ENCODE measurements at places on chromosomes 7 and 10. TPM values are rescaled to one million over a fixed set of nuclear protein-coding genes. Genes with fewer than 3 reads are reported as not detected.

ERVW-1 gene
- not detected for total RNA-seq

MRLN gene
- not detected for total RNA-seq

INMT gene
- 1.7 TPM for total RNA-seq

SPDYE2B gene
- total RNA-seq = not detected

KAZALD1 gene
- total RNA-seq = 8.1 TPM

CUZD1 gene
- total RNA-seq = 0.56 TPM

CD36 gene
- 0.54 TPM for total RNA-seq

DNA sequence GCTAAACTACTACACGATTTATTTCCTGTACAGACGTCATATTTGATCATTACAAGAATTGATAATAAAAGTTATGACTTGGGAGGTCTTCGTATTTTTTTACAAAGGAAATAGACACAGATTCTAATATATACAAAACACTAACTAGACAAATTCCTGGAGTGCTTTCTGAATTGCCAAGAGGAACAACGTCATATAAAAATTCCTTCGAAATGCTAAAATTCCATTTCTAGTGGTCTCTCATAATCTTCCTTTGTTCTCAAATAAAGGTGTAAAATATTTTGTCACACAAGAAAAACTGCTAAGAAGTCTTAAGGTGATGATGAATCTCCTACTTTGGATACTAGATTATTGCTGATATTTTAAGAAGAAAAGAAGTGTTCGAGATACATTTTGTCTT lies 85.4 kb downstream of the CDK6 start:
- H3K27ac ChIP-seq = no peak overlapping the region
- peak; percentile 66 for DNase-seq
- no peak overlapping the region for H3K4me3 ChIP-seq
- H3K36me3 ChIP-seq = peaks cover 3% of the 10 kb centered on the region

- no peaks in the 10 kb centered on the region for H3K27me3 ChIP-seq
- no peaks in the 10 kb centered on the region for H3K36me3 ChIP-seq
- DNase-seq = no peak
- H3K27ac ChIP-seq = no peak overlapping the region
- peaks cover 6% of the 10 kb centered on the region for H3K4me1 ChIP-seq
These were observed 2.7 kb downstream of the CCSER2 start for GRCh38 chr10:84331091-84331490.

GRCh38 chr10:48604991-48605508 lies at the start of gene ARHGAP22:
Gene ARHGAP22 (minus strand): TSS chr10:48605073. CDS start chr10:48604796, 277 bp downstream.
- H3K4me3 ChIP-seq = peak within 1 kb of the TSS; percentile 86
- peak; percentile 29 for DNase-seq
- H3K36me3 ChIP-seq = no peaks in the 10 kb centered on the region
- peaks cover 44% of the 10 kb centered on the region for H3K4me1 ChIP-seq
- no peaks in the 10 kb centered on the region for H3K27me3 ChIP-seq

DNA sequence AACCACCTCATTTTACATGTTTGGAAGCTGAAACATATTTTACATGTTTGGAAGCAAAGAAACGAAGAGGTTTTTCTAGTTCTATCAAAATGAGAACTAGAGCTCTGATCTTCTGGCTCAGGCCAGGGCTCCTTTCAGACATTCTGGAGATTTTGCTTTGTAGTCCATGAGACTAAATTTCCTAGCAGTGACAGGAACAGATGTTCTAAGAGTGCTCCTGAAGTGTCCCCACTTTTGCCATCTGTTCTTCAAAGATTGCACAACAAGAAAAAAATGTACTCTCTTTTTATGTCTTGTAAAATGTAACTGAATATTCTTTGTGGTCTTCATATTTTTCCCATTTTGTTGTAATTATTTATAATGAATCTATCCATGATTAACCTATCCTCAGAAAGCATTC lies 196.4 kb upstream of the PCLO start:
- no peak overlapping the region for H3K27ac ChIP-seq
- no peaks in the 10 kb centered on the region for H3K36me3 ChIP-seq
- H3K4me1 ChIP-seq = no peaks in the 10 kb centered on the region
- DNase-seq = no peak
- H3K27me3 ChIP-seq = no peaks in the 10 kb centered on the region

- no peaks in the 10 kb centered on the region for H3K27me3 ChIP-seq
- H3K4me3 ChIP-seq = no peak overlapping the region
- no peaks in the 10 kb centered on the region for H3K36me3 ChIP-seq
- DNase-seq = no peak
- H3K4me1 ChIP-seq = no peaks in the 10 kb centered on the region
These were observed 106.3 kb downstream of the INPP5A start for GRCh38 chr10:132643709-132644526.

DNA sequence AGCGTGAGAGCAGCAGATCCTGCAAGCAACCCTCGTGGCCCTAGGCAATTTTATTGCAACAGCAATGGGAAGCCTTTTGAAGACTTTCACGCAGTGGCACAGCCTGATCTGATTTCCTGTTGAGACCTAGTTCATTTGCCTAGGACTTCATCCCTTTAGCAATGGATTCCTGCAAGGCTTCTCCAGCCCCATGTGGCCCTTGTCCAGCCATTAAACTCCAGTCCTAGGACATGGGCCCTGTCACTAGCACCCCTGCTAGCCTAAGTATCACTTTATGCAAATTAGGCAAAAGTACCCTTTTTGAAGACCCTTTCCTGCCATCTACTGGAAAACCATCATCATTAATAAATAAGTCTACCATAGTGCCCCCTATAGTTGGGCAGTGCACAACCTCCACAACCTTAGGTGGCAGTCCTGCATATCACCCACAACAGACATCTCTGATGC lies 379.4 kb downstream of the GALNT17 start:
- H3K4me1 ChIP-seq = no peaks in the 10 kb centered on the region
- H3K27ac ChIP-seq = no peak overlapping the region
- no peak overlapping the region for H3K4me3 ChIP-seq
- no peaks in the 10 kb centered on the region for H3K27me3 ChIP-seq

- H3K36me3 ChIP-seq = no peaks in the 10 kb centered on the region
- no peaks in the 10 kb centered on the region for H3K27me3 ChIP-seq
- no peak for DNase-seq
These were observed 294.9 kb downstream of the FGFR2 start for GRCh38 chr10:121303287-121303890.

DNA sequence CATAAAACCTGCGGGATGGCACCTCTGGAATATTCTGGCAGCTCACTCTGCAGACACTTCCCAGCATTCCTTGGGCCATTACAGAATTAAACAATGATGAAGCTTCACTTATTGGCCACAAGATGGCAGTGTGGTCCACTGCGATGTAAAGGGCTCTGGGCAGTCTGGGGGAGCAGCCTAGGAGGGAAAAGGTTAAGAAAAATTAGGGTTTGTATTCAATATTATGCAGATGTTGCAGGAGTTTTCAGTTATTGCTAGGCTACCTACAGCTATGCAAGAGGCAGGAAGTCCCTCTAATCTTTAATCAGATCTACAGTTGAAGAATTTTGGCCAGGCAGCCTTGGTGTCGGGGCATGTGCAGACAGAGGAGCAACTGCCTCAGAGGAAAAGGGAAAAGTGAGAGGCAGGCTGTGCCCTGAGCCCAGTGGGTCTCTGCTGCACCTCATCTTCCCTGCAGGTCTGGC lies 233.2 kb upstream of the PRSS1 start:
- H3K4me1 ChIP-seq = no peaks in the 10 kb centered on the region
- H3K27ac ChIP-seq = no peak overlapping the region
- H3K27me3 ChIP-seq = peaks cover 4% of the 10 kb centered on the region
- H3K4me3 ChIP-seq = no peak overlapping the region
- DNase-seq = peak; percentile 72

DNA sequence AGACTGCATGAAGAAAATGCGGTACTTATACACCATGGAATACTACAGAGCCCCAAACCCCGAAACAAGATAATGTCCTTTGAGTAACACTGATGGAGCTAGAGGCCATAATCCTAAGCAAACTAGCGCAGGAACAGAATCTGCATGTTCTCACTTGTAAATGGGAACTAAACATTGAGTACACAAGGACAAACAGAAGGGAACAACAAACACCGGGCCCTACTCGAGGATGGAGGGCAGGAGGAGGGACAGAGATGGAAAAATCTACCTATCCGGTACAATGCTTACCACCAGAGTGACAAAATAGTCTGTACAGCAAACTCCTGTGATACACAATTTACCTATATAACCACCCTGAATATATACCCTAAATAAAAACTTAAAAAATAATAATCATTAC lies 507.9 kb downstream of the IPMK start:
- no peaks in the 10 kb centered on the region for H3K4me1 ChIP-seq
- H3K36me3 ChIP-seq = no peaks in the 10 kb centered on the region
- no peak for DNase-seq
- H3K27ac ChIP-seq = no peak overlapping the region

- no peaks in the 10 kb centered on the region for H3K36me3 ChIP-seq
- DNase-seq = no peak
- H3K27me3 ChIP-seq = peaks cover 2% of the 10 kb centered on the region
- H3K4me3 ChIP-seq = no peak overlapping the region
- no peak overlapping the region for H3K27ac ChIP-seq
These were observed 177.7 kb downstream of the SKIDA1 start for GRCh38 chr10:21347785-21348170.

- H3K27me3 ChIP-seq = peaks cover 8% of the 10 kb centered on the region
- H3K27ac ChIP-seq = no peak overlapping the region
- H3K36me3 ChIP-seq = no peaks in the 10 kb centered on the region
- H3K4me1 ChIP-seq = no peaks in the 10 kb centered on the region
- no peak overlapping the region for H3K4me3 ChIP-seq
These were observed 61.9 kb upstream of the WAC start for GRCh38 chr10:28470873-28471651.

- H3K36me3 ChIP-seq = no peaks in the 10 kb centered on the region
- no peak for DNase-seq
- H3K4me3 ChIP-seq = no peak overlapping the region
- H3K4me1 ChIP-seq = no peaks in the 10 kb centered on the region
- no peak overlapping the region for H3K27ac ChIP-seq
These were observed 170.7 kb downstream of the HERPUD2 start for GRCh38 chr7:35524112-35524804.

DNA sequence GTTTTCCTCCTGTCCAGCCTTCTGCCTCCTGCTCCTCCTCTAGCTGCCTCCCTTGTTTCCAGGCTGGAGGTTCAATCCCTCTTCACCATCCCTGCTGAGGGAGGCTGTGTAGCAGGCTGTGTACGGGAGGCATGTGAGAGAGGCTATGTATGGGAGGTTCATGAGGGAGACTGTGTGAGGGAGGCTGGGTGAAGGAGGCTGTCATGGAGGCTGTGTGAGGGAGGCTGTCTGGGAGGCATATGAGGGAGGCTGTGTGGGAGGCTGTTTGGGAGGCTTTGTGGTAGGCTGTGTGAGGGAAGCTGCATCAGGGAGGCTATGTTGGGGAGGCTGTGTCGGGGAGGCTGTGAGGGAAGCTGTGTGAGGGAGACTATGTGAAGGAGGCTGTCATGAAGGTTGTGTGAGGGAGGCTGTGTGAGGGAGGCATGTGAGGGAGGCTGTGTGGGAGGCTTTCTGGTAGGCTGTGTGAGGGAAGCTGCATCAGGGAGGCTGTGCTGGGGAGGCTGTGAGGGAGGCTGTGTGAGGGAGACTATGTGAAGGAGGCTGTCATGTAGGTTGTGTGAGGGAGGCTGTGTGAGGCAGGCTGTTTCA lies 123.7 kb upstream of the RNF32 start:
- DNase-seq = no peak
- H3K27ac ChIP-seq = no peak overlapping the region
- H3K36me3 ChIP-seq = no peaks in the 10 kb centered on the region
- no peaks in the 10 kb centered on the region for H3K27me3 ChIP-seq
- no peaks in the 10 kb centered on the region for H3K4me1 ChIP-seq

DNA sequence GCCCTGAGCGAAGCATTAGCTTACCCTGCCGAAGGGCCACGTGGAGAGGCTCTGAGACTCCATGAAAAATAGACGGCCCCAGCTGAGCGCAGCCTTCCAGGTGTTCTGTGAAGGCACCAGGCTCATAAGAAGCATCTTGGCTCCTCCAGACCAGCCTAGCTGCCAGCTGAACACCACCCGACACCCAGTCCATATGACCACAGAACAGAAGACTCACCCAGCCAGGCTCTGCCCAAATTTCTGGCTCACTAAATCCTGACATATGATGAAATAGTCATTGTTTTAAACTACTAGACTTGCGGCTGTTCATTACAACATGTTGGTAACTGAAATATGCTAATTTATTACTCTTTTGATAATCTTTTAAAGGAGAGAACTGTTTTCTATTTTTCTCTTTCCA lies 99.5 kb upstream of the ABI1 start:
- H3K4me1 ChIP-seq = peaks cover 2% of the 10 kb centered on the region
- no peaks in the 10 kb centered on the region for H3K27me3 ChIP-seq
- no peak for DNase-seq
- no peak overlapping the region for H3K4me3 ChIP-seq

DNA sequence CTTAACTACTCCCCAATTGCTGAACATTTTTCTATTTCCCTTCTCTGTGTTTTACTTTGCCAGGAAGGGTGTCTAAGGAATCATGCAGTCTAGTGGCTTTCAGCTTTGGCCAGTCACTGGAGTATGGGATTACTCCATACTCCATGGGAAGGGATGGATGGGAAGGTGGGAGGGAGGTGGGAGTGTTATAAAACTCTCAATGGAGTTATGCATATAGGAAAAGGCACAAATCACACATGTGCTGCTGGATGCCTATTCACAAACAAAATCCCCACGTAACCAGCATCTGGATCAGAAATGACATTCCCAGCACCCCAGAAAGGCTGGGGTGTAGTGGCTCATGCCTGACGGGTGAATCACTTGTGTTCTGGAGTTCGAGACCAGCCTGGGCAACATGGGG lies 125.3 kb downstream of the ATXN7L1 start:
- H3K36me3 ChIP-seq = peaks cover 4% of the 10 kb centered on the region
- no peak for DNase-seq
- H3K4me1 ChIP-seq = no peaks in the 10 kb centered on the region
- H3K27ac ChIP-seq = no peak overlapping the region
- H3K4me3 ChIP-seq = no peak overlapping the region

GRCh38 chr10:118002581-118002980 lies 44.2 kb downstream of the RAB11FIP2 start:
- peak; percentile 59 for DNase-seq
- H3K27ac ChIP-seq = no peak overlapping the region
- H3K4me1 ChIP-seq = no peaks in the 10 kb centered on the region
- no peaks in the 10 kb centered on the region for H3K27me3 ChIP-seq
- H3K4me3 ChIP-seq = no peak overlapping the region

- peaks cover 9% of the 10 kb centered on the region for H3K36me3 ChIP-seq
- no peaks in the 10 kb centered on the region for H3K27me3 ChIP-seq
- peak within 1 kb of the TSS; percentile 93 for H3K4me3 ChIP-seq
- H3K4me1 ChIP-seq = peaks cover 16% of the 10 kb centered on the region
- peak; percentile 100 for DNase-seq
These were observed at the start of gene HOXA5 for GRCh38 chr7:27143023-27143949. Gene HOXA5 (minus strand): TSS chr7:27143681. CDS start chr7:27143607, 74 bp downstream.

DNA sequence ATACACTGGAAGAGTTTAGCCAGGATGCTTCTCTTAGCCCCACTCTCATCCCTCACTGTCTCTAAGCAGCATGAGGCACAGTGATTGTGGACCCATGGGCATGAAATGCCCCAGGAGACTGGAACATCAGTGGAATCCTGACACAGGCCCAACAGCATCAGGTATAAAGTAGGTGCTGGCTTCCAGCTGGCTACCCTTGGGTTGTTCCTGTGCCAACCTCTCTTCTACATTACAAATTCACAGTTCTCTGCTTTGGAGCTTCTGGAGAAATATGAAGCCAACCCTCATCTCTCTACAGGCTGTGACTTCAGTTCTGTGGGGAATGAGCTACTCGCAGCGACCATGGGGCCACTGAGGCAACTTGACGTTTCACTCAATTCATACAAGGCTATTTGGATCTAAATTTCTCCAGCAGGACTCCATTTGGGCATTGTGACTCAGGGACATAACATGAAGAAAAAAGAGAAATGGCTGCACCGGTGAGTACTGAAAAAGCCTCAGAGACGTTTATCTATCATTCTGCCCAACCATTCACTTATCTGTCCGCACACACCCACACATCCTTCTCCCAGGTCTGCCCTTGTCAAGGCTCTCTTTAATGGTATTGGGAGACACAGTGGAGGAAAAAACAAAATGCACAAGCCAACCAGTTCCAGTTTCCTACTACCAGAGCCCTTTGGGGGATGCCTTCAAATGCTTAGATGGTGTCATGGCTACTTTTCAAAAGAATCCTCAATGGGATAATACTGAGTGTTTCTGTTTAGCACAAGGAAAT lies 35.4 kb upstream of the TM9SF3 start:
- H3K36me3 ChIP-seq = no peaks in the 10 kb centered on the region
- peaks cover 13% of the 10 kb centered on the region for H3K27me3 ChIP-seq
